ENCODE measurements at places on chromosomes 4 and X.

DNA sequence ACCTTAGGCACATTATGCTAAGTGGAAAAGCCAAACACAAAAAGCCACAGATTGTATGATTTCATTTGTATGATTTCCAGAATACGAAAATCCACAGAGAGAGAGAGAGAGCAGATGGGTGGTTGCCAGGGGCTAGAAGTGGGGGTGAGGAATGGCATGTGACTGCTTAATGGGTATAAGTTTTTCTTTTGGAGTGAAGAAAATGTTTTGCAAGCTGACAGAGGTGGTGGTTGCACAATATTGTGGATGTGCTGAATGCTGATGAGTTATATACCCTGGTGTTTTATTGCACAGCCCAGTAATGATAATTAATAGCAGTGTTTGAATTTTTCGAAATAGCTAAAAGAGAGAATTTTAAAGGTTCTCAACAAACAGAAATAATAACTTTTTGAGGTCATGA, 386.1 kb upstream of the HS3ST1 start:
- DNase-seq, result no peak

DNA sequence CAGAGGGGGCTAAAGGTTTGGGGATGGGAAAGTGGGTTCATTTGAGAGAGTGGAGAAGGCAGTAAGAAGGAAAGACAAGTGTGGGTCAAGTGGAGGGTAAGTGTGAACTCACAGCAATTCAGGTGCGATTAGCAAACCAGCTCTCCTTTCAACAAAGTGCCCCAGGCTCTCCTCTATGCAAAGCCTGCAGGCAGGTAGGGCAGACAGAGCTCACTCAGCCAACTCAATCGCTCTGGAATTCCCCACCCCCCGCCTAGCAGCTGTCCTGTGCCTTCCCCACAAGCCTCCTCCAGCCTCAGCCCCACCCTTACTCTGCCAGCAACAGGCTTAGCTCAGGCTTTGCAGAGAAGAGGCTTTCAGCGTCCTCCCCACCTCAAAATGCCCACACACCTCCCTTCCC, 14.8 kb upstream of the MAMLD1 start:
- DNase-seq, result no peak

DNA sequence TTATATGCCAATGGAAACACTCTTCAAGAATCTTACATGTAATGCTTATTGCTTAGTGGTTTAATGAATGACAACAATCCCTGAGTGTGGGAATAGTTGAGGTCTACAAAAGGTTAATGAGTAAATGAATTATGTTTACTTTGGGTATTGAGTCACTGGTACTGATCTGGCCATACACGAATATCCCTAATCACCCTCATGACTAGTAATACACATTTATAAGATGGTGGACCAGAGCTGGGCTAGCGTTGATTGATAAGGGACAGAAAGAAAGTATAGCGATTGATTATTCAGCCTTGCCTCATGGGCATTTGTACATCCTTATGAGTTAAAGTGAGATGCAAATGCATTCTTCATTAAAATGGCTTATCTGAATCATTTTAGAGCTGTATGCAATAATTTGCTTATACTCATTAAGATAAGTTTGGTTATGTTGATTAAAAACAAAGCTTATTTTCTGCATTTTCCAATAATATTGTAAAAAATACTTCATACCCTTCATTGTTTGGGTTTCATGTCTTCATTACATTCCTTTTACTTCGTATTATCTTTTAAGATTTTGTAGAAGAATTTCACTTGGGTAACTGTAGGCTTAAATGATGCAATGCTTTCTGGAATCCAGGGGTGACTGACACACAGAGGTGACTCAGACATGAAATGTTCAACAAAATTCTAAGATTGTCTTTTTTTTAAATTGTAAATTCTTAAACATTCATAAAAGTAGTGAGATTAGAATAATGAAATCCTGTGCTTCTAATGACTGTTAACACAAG, 47.4 kb downstream of the FGF2 start:
- DNase-seq, result no peak

- no peak for DNase-seq
These were observed 333.9 kb downstream of the PDHA2 start for GRCh38 chr4:96173756-96174155.

GRCh38 chr4:180852738-180853137, 1390.5 kb upstream of the TENM3 start:
- no peak for DNase-seq

GRCh38 chrX:24235084-24235710, 78.7 kb downstream of the SUPT20HL2 start:
- no peak for DNase-seq

- peak; percentile 43 for DNase-seq
These were observed 1.2 kb downstream of the RPGR start for GRCh38 chrX:38326086-38326485.

- DNase-seq, result peak; percentile 41
These were observed 11.8 kb upstream of the HPGDS start for GRCh38 chr4:94354474-94354896.

GRCh38 chr4:140018931-140019618, 134.9 kb downstream of the MAML3 start:
- peak; percentile 88 for DNase-seq
